ENCODE measurements at places on chromosomes 12 and 14.

DNA sequence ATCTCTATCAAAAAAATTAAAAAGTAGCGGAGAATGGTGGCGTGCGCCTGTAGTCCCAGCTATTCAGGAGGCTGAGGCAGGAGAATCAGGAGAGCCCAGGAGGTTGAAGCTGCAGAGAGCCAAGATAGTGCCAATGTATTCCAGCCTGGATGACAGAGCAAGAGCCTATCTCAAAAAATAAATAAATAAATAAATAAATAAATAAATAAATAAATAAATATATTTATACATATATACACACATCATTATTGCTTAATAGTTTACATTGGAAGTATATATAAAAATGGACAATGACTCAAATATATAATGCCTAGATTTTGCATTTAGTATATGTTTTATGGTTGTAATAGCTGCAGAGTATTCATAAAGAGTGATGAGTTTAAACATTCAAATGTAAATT is 53.1 kb downstream of the TOGARAM1 start:
- no peaks in the 10 kb centered on the region for H3K4me1 ChIP-seq
- H3K27ac ChIP-seq = no peak overlapping the region
- peaks cover 6% of the 10 kb centered on the region for H3K36me3 ChIP-seq
- H3K27me3 ChIP-seq = no peaks in the 10 kb centered on the region
- DNase-seq = no peak
- H3K4me3 ChIP-seq = no peak overlapping the region

- H3K27ac ChIP-seq = no peak overlapping the region
- peaks cover 47% of the 10 kb centered on the region for H3K27me3 ChIP-seq
- H3K4me3 ChIP-seq = no peak overlapping the region
Observed at GRCh38 chr14:105487986-105488777, 1.5 kb downstream of the CRIP1 start.

- no peaks in the 10 kb centered on the region for H3K27me3 ChIP-seq
- no peaks in the 10 kb centered on the region for H3K36me3 ChIP-seq
- H3K27ac ChIP-seq = no peak overlapping the region
- H3K4me3 ChIP-seq = no peak overlapping the region
Observed at GRCh38 chr14:32697704-32698103, 241.0 kb upstream of the NPAS3 start.

- no peak for DNase-seq
- H3K27ac ChIP-seq = no peak overlapping the region
- H3K4me3 ChIP-seq = no peak overlapping the region
- no peaks in the 10 kb centered on the region for H3K27me3 ChIP-seq
- peaks cover 13% of the 10 kb centered on the region for H3K4me1 ChIP-seq
Observed at GRCh38 chr12:93585247-93585646, 12.8 kb downstream of the SOCS2 start.

GRCh38 chr12:102730996-102731395 is 186.0 kb downstream of the PAH start:
- H3K4me3 ChIP-seq = no peak overlapping the region
- no peaks in the 10 kb centered on the region for H3K4me1 ChIP-seq
- H3K36me3 ChIP-seq = no peaks in the 10 kb centered on the region
- H3K27ac ChIP-seq = no peak overlapping the region
